Fibroblast of skin of right biceps (primary cell): ENCODE measurements at places on chromosomes 1 and 21.

DNA sequence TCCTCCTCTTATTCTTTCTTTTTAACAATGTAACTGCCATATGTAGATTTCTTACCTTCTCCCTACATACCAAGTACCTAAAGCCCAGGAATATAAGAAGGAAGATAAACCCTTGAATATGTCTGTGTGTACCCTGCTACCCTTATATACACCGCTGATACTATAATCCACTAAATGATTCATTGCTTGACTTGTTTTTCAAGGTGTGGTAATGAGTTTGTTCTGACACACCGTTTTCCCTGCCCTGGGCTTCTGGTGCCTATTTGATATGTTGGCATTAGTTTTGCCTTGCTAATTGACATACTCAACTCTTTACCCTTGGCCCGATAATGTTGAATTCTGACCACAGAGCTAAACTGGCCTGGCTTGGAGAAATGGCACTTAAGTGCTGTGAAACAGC lies 64.3 kb downstream of the IL23R start:
- no peak for DNase-seq

DNA sequence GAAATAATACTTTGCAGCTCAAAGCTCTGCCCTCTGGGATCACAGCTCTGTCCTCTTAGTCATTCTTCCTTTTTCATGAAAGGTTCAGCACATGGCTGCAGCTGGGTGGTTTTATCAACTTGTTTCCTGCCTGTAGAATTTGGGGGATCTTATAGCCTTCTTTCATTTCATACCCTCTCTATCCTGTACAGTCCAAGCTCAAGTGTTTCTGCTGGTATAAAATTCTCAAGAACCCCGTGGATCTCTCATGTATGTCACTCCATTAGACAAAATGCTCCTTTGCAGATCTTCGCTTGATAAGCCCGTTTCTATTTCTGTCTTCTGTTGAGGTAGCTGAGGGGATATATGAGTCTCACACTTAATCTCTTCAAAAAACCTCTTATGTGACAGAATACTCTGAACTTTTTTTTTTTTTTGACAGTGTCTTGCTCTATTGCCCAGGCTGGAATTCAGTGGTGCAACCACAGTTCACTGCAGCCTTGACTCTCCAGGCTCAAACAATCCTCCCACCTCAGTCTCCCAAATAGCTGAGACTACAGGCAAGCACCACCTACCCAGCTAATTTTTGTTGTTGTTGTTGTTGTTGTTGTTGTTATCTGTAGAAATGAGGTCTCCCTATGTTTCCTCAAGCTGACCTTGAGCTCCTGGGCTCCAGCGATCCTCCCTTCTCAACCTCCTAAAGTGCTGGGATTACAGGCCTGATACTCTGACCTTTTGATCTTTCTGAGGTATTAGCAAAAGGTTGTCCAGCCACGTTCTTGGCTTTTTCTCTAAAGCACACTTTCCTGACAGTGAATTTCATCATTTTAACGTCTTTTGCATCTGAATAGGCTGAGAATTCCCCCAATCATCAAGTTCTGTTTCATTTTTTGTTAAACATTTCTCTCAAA lies 24.6 kb upstream of the COL9A2 start:
- no peak for DNase-seq

GRCh38 chr21:14985306-14985705 lies 79.5 kb downstream of the NRIP1 start:
- peak; percentile 79 for DNase-seq

DNA sequence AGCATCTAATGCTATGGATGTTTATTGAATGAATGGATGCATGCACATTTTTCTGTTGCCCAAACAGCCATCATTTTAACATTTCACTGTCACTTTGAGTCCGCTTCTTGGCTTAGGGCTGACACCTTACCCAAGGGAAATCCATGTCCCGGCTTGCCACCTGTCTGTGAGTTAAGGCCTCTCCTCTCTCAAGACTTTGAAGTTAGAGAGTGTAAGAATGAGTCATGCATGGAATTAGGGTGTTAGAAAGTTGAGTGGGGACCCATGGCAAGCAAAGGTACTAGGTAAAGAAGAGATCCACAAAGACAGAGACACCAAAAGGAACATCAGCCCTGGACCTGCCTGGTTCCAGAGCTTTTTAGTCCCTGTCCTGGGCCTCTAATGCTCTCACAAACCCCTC lies 35.1 kb downstream of the ATP1A1 start:
- DNase-seq: no peak

DNA sequence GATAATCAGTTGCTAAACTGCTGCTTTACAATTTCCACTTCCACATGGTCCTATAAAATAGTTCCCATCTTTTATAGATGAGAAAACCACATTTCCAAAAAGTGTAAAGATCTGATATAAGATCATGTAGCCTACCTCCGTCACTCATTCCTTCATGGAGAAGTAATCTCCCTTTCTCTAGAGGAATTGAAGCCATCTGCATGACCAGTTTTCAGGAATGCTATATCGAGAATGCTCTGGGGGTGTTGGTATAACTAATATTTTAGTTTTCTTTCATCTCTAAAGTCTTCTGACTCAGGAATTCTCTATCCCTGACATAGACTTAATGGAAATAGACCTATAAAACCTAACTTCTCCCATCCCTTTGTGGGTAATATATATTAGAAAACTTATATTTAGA lies 173.0 kb upstream of the UBE2U start:
- peak; percentile 19 for DNase-seq

GRCh38 chr1:106798991-106799390 lies 257.5 kb upstream of the PRMT6 start:
- peak; percentile 36 for DNase-seq

DNA sequence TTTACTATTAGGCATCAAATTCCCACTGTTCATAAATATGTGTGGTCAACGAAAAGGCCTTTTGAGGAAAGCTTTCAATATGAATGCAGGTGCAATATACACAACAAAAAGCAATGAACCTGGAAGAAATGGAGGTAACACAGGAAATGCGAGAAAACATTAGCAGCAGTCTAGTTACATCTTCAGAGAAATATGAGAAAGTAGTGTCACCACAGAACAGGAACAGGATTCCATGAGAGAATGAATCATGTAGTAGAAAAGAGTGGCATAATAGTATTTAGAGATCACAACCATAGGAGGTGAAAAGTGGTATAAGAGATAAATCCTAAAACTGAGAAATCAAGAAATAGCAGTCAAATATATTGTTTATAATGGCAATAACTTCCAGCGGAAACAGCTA lies 103.7 kb downstream of the AK5 start:
- DNase-seq: peak; percentile 25

DNA sequence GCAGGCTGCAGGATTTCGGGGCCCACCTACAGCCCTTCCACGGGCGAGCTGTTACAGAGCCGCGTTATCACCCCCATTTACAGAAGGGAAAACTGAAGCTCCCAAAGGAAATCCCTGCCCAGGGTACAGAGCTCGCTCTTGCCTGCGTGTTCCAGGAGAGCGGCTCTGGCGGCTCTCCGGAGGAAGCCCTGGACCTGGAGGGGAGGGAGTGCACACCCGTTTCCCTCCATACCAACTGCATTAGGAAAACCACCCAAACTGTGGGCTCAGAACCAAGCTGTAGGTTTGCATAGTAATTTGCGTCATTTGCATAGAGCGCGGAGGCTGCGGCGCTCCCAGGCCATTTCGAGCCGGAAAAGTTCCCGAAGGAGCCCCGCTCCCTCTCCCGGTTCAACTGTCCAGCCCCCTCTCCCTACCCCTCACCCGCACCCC lies 24.7 kb upstream of the ADGRB2 start:
- peak; percentile 78 for DNase-seq

DNA sequence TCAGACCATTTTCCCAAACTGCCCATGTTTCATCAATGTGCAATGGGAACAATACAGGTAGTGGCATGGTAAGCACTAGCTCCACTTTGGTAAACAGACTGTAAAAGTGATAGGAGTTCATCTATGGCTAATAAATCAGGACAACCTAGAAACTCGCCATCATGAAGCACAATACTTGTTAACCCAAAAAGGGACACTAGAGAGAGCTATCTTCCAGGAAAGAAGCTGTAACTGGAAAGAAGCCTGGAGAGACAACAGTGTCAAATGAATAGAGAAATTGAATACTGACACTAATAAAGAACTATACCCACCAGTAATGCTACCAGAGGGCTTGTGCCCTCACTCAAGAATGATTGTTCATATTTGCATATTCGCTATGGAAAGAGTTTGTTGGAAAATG lies 164.7 kb upstream of the RGS18 start:
- peak; percentile 52 for DNase-seq

GRCh38 chr1:167196166-167196565 lies 24.5 kb upstream of the POU2F1 start:
- peak; percentile 50 for DNase-seq

GRCh38 chr1:225044258-225044657 lies 114.8 kb downstream of the DNAH14 start:
- no peak for DNase-seq

- peak; percentile 44 for DNase-seq
Measured at GRCh38 chr21:38273745-38274542, 17.2 kb downstream of the KCNJ15 start.

DNA sequence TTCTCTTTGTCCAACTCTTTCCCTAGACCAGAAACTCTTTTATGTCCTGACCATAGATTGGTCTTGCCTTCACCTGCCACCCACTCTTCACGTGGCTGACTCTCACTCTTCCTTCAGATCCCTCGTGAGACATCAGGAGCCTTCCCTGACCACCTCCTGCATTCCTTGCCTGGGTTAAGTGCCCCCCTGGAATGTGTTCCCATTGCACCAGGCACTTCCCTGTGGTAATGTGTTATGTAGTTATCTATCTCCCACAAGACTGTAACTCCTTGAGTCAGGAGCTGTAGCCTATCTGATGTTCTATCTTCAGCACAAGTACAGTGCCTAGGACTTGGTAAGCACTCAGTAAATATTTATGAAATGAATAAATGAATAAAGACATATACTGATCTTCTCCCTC lies 111.2 kb upstream of the CTTNBP2NL start:
- DNase-seq: no peak

GRCh38 chr1:182192966-182193365 lies 131.5 kb upstream of the ZNF648 start:
- no peak for DNase-seq

GRCh38 chr1:96096613-96097321 lies 624.8 kb upstream of the PTBP2 start:
- DNase-seq: no peak

DNA sequence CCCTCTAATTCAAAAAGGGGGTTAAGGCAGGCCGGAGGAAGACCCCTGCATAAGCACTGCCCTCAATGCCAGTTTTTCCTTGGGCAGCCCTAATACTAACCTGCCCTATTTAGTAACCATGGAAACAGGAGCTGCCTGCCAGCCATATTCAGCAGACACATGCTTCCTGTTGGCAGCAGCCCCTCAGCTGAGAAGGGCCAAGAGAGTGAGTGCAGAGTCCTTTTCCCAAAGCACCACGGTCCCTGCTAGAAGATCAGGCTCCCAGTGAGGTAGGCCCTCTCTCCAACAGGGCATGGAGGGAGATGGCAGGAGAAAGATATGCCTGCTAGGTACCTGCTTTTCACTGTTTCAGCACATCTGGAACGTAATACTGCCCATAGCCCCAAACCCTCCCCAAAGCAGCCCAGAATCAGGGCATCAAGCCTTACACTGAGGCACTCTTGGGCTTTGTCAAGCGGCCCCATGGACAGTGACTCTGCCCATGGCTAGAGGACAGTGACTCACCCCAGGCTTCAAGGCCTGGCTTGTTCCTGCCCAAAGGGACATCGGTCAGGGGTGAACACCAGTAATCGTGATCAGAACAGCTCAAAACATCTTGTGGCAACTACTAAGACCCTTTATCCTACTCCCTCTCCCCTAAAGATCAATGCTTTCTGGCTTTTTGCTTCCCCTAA lies 64.5 kb downstream of the BCAR3 start:
- no peak for DNase-seq

- no peak for DNase-seq
Measured at GRCh38 chr1:54545916-54546635, 2.0 kb upstream of the ACOT11 start.

- DNase-seq: no peak
Measured at GRCh38 chr1:235070819-235071218, 57.8 kb downstream of the TOMM20 start.

GRCh38 chr1:2528966-2529783 lies 888 bp downstream of the HES5 start:
- DNase-seq: no peak
